ENCODE measurements at places on chromosomes 3 and 15.

DNA sequence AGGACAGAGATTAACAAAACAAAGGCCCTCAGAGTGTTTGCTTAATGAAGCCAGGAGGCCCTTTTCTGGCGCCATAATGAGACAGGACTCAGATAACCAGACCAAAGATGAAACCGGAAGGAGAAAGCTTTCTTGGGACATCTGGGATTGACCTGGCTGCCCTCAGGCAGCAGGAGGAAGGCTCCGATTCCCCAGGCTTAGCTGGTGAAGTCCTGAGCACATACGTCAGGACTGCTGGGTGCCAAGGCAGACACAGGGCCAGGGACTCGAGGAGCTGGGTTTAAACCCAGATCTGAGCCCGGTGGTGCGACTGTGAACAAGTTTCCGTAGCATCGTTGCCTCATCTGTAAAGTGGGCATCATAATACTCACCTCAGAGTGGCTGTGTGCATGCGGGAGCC lies 36.7 kb upstream of the HRH1 start:
- DNase-seq: no peak

GRCh38 chr3:114308377-114308776 lies 14.5 kb downstream of the TIGIT start:
- DNase-seq: no peak

GRCh38 chr15:94417501-94418293 lies 186.3 kb downstream of the MCTP2 start:
- no peak for DNase-seq

DNA sequence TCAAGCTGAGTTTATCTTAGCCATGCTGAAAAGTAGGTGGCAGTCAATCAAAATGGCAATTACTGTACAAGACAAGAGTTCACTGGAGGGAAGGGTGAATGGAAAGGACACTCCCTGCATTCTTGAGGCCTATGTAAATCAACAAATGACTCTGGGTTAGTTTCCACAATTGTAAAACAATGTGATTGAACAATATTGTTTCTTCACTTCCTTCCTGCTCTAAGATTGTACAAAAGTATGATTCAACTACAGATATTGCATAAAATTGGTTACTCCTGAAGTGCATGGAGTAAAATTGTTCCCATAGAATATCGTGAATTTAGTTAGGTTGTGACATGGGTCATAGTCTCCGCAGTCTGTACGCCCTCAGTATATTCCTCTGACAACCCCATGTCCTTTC lies 277.6 kb downstream of the LPP start:
- DNase-seq: no peak

GRCh38 chr3:168154089-168154488 lies 58.4 kb upstream of the GOLIM4 start:
- DNase-seq: no peak

DNA sequence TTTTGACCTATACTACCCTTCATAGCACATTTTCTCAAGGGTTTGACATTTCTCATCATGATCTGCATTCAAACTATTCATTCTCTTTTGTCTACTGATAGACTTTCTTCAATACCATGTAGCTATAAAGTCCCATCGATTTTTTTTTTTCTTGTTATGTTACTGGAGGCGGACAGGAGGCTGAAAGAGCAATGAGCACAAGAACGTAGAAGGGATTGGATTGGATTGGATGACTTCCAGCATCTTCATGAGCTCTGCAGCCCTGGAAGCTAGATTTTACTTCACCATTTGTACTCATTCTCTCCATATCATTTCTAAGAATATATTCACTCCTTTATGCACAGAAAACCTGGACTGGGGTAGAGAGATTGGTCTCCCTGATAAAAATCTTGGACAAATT lies 43.2 kb downstream of the DUT start:
- DNase-seq: no peak

DNA sequence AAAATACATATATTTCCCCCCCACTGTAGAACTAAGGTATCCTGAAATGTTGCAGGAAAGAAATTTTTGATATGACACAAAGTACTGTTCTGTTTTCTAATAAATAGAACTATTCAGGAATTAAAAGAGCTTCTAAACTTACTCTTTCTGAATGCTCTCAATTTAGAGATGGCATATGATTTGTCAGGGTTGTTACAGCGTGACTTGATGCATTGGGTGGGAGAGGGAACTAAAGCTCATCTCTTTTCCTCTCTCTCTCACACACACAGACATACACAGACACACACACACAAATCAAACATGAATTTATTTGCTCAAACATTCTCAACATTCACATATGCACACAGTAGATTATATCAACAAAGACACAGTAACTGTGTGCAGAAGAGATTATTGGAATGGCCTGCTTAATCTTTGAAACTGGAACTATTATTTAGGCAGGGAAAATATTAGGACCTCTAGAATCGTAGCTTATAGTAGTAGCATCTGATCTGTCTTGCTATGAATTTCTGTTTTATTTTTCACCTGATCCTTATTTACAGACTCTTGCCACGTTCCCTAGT lies 807.4 kb upstream of the GBE1 start:
- DNase-seq: no peak

GRCh38 chr3:97713634-97714033 lies 50.9 kb upstream of the ARL6 start:
- DNase-seq: no peak

GRCh38 chr3:177883091-177883490 lies 653.1 kb upstream of the KCNMB2 start:
- no peak for DNase-seq

GRCh38 chr3:156948402-156949210 lies 122.5 kb downstream of the LEKR1 start:
- DNase-seq: no peak

GRCh38 chr3:151890721-151891141 lies 17.3 kb downstream of the SUCNR1 start:
- no peak for DNase-seq

DNA sequence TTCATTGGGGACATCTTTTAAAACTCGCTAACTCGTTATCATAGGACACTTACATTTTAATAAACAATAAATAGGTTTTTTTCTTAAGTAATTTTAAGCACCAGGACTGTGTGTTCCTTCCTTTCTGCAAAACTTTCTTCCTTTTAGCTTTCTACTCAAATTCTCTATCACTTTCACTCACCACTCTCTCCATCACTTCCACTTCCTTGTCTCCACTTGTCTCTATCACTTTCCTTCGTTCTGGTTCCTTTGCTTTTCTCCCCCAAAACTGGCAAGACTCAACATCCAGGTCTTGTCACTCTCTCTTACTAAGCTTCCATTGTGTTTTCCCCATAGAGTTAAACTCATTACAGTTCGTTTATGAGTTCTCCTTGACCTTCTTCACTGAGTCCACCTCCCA lies 99.0 kb downstream of the ZPLD1 start:
- no peak for DNase-seq

GRCh38 chr3:139774560-139775302 lies 97.0 kb upstream of the NMNAT3 start:
- no peak for DNase-seq

DNA sequence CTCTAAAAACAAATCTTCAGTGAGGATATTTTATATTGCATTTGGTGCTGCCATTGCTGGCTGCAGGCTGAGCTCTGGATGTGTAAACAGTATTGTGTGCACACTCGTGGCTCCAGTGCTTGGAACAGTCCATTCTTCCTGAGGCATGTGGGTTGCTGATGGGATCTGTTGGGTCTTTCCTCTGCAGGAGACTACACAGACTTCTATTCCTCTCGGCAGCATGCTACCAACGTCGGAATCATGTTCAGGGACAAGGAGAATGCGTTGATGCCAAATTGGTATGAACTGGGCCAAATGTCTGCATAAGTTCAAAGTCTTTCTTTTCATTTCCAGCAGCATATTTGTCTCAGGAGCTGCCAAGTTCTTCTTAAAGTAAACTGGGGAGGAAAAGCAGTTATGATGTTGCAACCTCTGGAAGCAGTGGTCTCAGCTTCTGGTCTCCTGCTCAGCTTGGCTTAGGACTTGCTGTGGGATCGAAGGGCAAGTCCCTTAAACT lies 9.3 kb downstream of the FAH start:
- DNase-seq: no peak

- DNase-seq: no peak
Measured at GRCh38 chr3:105686278-105686897, 182.4 kb downstream of the CBLB start.

GRCh38 chr3:25697553-25697952 lies 32.8 kb upstream of the TOP2B start:
- no peak for DNase-seq

DNA sequence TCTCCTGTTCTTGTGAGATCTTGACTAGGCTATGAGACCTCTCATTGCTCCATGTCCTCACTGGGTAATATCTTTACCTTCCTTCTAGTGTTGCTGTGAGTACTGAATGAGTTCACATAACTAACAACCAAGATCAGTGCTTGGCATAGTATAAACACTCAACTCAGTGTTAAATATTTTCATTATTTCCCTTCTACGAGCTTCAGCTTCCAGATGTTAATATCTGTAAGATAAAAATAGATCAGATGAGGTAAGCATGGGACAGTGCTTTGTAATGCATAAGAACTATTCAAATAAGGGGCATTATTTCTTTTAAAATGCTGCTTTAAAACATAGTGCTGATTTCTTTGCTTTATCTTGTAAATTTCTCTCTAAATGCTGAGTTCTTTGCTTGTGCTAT lies 130.8 kb downstream of the DIPK2A start:
- DNase-seq: no peak

GRCh38 chr3:140931801-140932200 lies 9.8 kb upstream of the SLC25A36 start:
- DNase-seq: no peak

GRCh38 chr15:64092864-64093626 lies 593 bp downstream of the CIAO2A start:
- peak; percentile 4 for DNase-seq

DNA sequence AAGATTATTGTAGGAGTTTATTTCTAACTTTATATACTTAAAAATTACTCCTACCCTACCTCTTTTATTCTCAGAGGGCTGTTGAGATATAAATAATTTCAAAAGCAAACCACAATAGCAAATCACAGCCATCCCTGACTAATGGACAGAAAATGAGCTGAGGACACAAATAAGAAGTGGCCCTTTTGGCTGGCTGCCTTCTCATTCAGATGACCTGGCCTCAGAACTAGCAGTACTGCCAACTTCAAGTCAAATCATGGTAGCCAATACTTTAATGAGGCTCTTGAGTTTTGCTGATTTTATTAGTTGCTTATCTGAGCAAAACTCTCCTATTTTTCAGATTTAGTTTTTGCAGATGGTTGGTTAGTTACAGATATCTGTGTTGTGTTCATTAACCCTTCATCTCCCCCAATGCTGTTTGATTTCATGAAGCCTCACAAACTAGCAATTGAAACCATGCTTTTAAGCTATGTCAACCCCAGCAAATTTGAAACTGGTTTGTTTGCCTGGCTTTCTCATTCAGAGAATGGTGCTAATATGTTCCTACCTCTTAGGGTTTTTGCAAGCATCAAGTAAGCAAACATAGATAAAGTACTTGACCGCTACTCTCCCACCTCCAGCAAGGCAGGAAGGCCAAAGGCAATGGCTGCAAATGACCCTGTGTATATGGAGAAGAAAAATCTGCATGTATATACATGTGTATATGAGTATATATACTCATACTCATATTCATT lies 73.4 kb upstream of the HACD2 start:
- DNase-seq: no peak

GRCh38 chr3:22326305-22326704 lies 575.3 kb upstream of the ZNF385D start:
- DNase-seq: no peak

- DNase-seq: no peak
Measured at GRCh38 chr3:61537366-61537765, 24.0 kb upstream of the PTPRG start.

DNA sequence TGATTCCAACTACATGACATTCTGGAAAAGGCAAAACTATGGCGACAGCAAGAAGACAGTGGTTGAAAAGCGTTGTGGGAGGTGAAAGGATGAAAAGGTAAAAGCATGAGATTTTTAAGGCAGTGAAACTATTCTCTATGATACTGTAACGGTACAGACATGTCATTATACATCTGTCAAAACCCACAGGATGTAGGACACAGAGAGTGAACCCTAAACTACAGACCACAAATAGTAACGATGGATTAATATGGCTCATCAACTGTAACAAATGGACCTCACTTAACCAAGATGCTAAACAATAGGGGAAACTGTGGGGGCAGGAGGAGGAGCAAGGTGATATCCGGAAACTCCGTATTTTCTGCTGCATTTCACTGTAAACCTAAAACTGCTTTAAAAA lies 39.1 kb downstream of the MYO9A start:
- DNase-seq: no peak

- DNase-seq: no peak
Measured at GRCh38 chr3:45795509-45795881, 841 bp downstream of the SLC6A20 start.

DNA sequence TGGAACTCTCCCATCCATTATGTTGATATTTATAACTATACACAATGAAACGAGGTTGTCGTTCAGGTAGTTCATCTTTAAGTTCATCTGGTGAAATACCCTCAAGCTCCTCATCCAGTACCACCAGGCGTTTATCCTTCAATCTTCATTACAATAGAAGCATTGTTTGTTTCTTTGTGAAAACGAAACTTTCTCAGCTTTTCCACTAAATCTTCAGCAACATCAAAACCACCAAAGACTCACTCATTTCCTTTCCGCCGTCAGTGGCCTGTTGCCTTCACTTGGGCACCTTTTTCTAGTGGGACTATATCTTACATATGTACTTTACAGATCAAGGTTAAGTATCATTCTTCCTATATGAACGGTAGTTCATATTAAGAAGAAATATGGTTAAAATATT lies 44.1 kb upstream of the TFG start:
- no peak for DNase-seq

- DNase-seq: no peak
Measured at GRCh38 chr3:160368804-160369203, 30.2 kb downstream of the IFT80 start.

DNA sequence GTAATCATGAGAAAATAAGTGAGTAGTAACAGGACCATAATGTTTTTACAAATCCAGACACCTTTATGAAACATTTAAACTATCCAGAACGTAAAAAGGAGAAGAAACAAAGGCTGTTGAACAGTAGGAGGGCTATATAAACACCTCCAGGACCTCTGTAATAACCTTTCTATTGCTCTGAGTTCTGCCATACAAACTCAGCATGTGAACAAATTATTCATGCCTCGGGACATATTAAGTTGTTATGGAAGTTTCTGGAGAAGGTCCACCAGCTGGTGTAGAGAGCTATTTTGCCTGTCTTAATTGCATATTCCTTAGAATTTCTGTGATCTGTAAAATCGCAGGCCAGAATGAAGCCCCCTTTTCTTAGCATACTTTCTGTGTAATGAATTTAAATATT lies 256.3 kb downstream of the UBE2E2 start:
- no peak for DNase-seq

- DNase-seq: no peak
Measured at GRCh38 chr15:53976844-53977392, 1.3 kb upstream of the UNC13C start.

DNA sequence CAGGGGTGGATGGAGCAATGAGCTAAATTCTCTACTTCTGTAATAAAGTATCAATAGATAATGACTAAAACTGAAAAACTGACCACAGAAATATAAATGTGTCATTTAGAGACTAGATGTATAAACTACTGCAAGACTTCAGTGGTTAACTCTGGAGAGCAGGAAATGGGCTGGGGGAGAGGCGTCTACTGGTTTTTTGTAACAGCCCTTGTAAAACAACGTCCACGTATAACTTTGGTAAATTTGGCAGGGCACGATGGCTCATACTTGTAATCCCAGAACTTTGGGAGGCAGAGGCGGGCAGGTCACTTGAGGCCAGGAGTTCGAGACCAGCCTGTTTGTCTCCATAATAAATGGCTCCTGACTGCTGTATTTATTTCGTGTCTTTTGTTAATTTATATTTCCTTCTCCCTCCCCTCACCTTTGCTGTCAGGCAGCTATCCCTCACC lies 12.5 kb downstream of the RAB27A start:
- peak; percentile 45 for DNase-seq
